ENCODE measurements at places on chromosomes 4 and X.

DNA sequence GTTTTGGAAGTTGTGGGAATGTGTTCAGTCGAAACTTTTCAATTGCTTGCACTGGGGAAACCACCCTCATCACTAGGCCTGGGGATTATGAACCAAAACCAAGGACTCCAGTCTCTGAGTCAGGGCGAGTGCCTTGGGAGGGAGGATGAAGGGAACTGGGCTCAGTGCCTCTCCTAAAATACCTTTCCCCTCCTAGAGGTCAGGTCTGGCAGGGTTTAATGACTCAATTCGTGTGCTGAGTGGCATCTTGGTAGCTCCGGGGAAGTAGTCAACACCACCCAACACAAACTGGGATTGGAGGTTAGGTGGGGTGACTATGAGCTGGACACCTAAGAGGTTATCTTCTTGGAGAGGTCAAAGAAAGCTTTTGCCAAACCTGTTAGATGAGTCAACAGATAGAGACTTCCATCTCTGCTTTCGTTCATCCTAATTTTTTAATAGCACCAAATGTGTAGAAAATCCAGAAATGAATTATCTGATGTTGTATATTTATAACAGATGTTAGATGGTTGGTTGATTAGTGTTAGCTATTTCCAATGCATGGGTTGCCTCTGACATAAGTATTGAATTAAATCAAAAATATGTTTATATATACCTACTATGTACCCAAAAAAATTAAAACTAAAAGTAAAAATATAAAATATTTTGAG, 202.8 kb downstream of the SHROOM3 start:
- DNase-seq: no peak

- no peak for DNase-seq
Measured at GRCh38 chr4:7397206-7398103, 37.3 kb downstream of the PSAPL1 start.

DNA sequence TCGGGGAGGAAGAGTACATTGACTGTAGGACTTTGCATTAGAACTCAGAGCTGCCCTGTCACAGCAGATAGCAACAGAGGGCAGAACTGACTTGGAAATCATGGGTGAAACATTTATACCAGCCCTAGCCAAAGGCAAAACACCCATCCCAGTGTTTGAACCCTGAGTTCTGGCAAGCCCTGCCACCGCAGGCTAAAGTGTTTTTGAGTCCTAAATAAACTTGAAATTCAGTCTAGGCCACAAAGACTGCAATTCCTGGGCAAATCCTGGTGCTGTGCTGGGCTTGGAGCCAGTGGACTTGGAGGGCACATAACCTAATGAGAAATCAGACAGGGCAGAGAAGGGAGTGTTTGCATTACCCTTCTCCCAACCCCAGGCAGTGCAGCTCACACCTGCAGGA, 1015.7 kb downstream of the FSTL5 start:
- DNase-seq: no peak

DNA sequence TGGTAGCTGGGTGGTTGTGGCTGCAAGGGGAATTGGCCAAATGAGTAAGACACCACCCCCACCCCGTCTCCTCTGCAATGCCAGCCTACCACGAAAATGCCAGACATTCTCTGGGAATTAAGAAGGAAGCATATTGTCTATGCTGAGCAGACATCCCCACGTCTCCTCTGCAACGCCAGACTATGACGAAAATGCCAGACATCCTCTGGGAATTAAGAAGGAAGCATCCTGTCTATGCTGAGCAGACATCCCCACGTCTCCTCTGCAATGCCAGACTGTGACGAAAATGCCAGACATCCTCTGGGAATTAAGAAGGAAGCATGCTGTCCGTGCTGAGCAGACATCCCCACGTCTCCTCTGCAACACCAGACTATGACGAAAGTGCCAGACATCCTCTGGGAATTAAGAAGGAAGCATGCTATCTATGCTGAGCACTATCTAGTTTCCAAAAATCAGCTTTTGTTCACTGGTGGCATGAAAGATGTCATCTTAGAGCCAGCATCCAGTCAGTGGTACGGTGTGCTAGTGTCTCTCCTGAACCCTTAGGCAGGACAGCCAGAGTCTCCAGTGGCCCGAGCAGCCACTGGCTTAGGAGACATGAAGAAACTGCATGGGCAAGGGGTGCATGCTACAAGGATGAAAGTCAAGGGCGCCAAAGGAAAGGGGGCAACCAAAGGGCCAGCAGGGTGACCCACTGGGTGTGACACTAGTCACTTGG, 339.8 kb upstream of the FRG1 start:
- no peak for DNase-seq

- no peak for DNase-seq
Measured at GRCh38 chrX:153870791-153871360, 15.1 kb downstream of the L1CAM start.

GRCh38 chr4:3226467-3226866, 22.5 kb upstream of the MSANTD1 start:
- no peak for DNase-seq

DNA sequence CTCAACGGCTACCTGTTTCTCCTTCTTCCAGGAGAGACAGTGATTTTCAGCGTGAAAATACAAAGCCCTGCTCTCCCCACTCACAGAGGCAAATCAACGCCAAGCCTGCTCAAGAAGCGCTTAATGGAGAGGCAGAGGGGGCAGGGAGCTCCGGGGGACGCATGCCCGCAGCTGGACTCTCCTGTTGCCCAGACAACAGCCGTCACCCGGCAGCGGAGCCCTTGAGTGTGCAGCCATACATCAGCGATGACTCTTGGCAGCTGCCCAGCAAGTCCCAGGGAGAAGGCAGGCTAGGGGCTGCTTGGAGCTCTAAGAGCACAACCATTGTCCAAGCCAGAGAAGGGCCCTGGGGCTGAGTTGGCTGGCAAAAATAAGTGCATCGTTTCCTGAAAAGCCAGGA, 71.0 kb upstream of the AFAP1 start:
- no peak for DNase-seq

All from GM20000 (cell line).